ENCODE measurements at places on chromosomes 1 and 21.

- DNase-seq = no peak
Measured at GRCh38 chr1:206774093-206774492, 1.8 kb upstream of the IL10 start.

- DNase-seq = no peak
Measured at GRCh38 chr1:93296555-93297154, 49.1 kb upstream of the DR1 start.

GRCh38 chr1:74522148-74522547 is 9.7 kb upstream of the LRRC53 start:
- DNase-seq = no peak

GRCh38 chr1:219566951-219567947 is 45.7 kb downstream of the ZC3H11B start:
- no peak for DNase-seq

GRCh38 chr1:32736812-32737791 is 34.5 kb upstream of the SYNC start:
- DNase-seq = no peak

DNA sequence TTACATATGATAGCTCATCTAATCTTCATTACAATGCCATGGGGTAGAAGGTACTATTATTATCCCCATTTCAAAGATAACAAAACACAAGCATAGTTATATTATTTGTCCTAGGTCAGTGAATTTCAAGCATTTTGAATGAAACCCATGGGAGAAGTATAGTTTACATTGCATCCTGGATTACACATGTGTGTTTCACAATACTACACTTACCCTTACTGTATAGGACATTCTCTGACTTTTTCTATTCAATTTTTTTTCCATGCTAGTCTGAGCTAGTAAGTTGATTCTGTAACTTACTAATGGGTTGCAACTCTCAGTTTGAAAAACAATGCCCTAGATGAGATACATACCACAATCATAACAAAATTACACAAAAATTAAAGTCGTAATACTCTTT is 8.7 kb upstream of the GPX7 start:
- DNase-seq = no peak

DNA sequence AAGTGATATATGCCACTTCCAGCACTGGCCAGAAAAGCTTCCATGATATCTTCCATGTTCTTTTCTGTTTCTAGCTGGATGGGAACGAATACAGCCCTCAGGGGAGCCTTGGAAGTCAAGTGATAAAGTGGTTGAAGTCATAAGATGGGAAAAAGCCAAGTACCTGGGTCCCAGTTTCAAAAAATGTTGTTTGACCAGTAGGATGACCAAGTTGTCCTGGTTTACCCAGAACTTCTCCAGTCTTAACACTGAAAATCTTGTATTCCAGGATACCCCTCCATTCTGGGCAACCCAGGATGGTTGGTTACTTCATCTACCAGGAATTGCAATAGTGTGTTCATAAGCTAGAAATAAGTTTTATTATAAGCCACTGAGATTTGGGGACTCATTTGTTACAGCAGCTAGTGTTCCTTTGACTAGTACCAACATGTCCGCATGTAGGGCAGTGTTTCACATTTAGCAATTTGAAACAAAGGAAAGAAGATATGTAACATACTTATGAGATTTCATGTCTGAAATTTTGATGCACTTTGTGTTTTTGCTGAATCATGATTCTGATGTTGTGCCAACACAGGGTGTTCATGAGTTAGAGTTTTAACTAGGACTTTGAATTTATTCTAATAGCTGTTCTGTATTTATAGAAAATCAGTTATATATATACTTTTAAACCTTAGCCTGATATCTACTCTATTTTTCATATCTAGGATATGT is 139.9 kb downstream of the TPR start:
- no peak for DNase-seq

GRCh38 chr1:36251794-36252481 is 27.7 kb downstream of the THRAP3 start:
- no peak for DNase-seq

DNA sequence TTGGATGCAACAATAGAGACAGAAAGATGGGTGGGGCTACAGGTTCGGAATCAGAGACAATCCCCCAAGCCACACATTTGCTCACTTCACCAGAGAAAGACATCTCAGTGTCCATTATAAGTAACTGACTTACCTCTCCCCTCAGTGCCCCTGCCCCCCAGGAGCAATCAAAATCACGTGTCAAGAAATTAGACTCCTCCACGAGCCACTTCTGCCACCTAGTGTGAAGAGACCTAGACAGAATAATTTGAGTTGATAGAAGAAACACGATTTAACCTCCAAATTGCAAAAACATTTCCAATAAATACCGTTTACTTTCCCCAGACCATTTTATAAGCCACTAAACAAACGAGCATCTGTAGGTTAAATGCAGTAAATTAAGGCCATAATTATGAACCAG is 123.2 kb downstream of the SLC30A10 start:
- no peak for DNase-seq

- DNase-seq = no peak
Measured at GRCh38 chr1:40820251-40820797, 36.7 kb downstream of the KCNQ4 start.

- DNase-seq = no peak
Measured at GRCh38 chr1:36446271-36446670, 4.0 kb downstream of the OSCP1 start.

- no peak for DNase-seq
Measured at GRCh38 chr1:176118985-176119384, 88.1 kb downstream of the COP1 start.
